A549 treated with AZD2906 at 1 μM for 4 hours (cell line): ENCODE measurements at places on chromosomes 12 and 14. TPM values are rescaled to one million over a fixed set of nuclear protein-coding genes. Genes with fewer than 3 reads are reported as not detected.

The PPFIBP1 gene
- 15.8 to 25.2 TPM (median 20.6 TPM) in 5 replicates for total RNA-seq

The KCNH5 gene
- 0.07 TPM in 1 of 5 replicates, not detected in the others for total RNA-seq

The EPYC gene
- not detected in 5 replicates for total RNA-seq

The DBX2 gene
- total RNA-seq, result not detected in 5 replicates

The FERMT2 gene
- 37.4 to 52.2 TPM (median 45.1 TPM) in 5 replicates for total RNA-seq

The MGP gene
- total RNA-seq, result 0.06 to 0.09 TPM (median 0.08 TPM) in 3 of 5 replicates, not detected in the others

The SERPINA6 gene
- 1.4 to 2.0 TPM (median 1.6 TPM) in 5 replicates for total RNA-seq

The RPL10L gene
- total RNA-seq, result not detected in 5 replicates

The SIX6 gene
- total RNA-seq, result not detected in 5 replicates

The SLCO1B3 gene
- total RNA-seq, result 10.4 to 12.9 TPM (median 12.0 TPM) in 5 replicates

The COCH gene
- 21.2 to 28.4 TPM (median 24.2 TPM) in 5 replicates for total RNA-seq

The PTGES3 gene
- total RNA-seq, result 340 to 396 TPM (median 363 TPM) in 5 replicates

The MYH7 gene
- 0.01 to 0.02 TPM (median 0.02 TPM) in 4 of 5 replicates, not detected in the other for total RNA-seq

The REP15 gene
- 0.14 to 0.52 TPM (median 0.30 TPM) in 5 replicates for total RNA-seq

The HCFC2 gene
- total RNA-seq, result 4.6 to 5.5 TPM (median 4.9 TPM) in 5 replicates

The CPNE6 gene
- 0.05 to 0.12 TPM (median 0.06 TPM) in 4 of 5 replicates, not detected in the other for total RNA-seq

The PLEKHD1 gene
- 0.01 to 0.05 TPM (median 0.02 TPM) in 5 replicates for total RNA-seq

The RPS26 gene
- 589 to 809 TPM (median 704 TPM) in 5 replicates for total RNA-seq

The AMHR2 gene
- total RNA-seq, result 0.48 to 1.1 TPM (median 1.00 TPM) in 5 replicates

The ACVRL1 gene
- total RNA-seq, result 0.08 to 0.35 TPM (median 0.15 TPM) in 5 replicates

The KLRC1 gene
- total RNA-seq, result not detected in 5 replicates

The ASB8 gene
- 12.4 to 22.8 TPM (median 13.2 TPM) in 5 replicates for total RNA-seq

The ASPG gene
- total RNA-seq, result 0.03 to 0.15 TPM (median 0.08 TPM) in 4 of 5 replicates, not detected in the other

The TCL1B gene
- total RNA-seq, result not detected in 5 replicates

The AKAP3 gene
- total RNA-seq, result 0.06 to 0.19 TPM (median 0.11 TPM) in 5 replicates

The LRRC10 gene
- total RNA-seq, result not detected in 5 replicates

The DIO3 gene
- total RNA-seq, result 0.03 to 0.07 TPM (median 0.06 TPM) in 4 of 5 replicates, not detected in the other

The POTEG gene
- not detected in 5 replicates for total RNA-seq

The OTOGL gene
- total RNA-seq, result 0.02 TPM in 1 of 5 replicates, not detected in the others

The KRT6A gene
- total RNA-seq, result 10.0 to 14.8 TPM (median 12.1 TPM) in 5 replicates

The CCDC38 gene
- total RNA-seq, result 0.06 to 0.13 TPM (median 0.10 TPM) in 5 replicates

The RFX4 gene
- total RNA-seq, result 0.06 to 0.18 TPM (median 0.08 TPM) in 3 of 5 replicates, not detected in the others

The TMTC1 gene
- total RNA-seq, result 0.01 to 0.16 TPM (median 0.02 TPM) in 5 replicates

The DIO2 gene
- 1.5 to 2.5 TPM (median 1.7 TPM) in 5 replicates for total RNA-seq

The PLD4 gene
- total RNA-seq, result 0.05 to 0.15 TPM (median 0.09 TPM) in 5 replicates

The TPH2 gene
- total RNA-seq, result not detected in 5 replicates

The CIROP gene
- total RNA-seq, result not detected in 5 replicates

The GDF3 gene
- total RNA-seq, result not detected in 5 replicates

The RABGGTA gene
- total RNA-seq, result 15.8 to 17.3 TPM (median 16.6 TPM) in 5 replicates

The SLC39A2 gene
- 0.05 TPM in 1 of 5 replicates, not detected in the others for total RNA-seq

The FAR2 gene
- 0.14 to 0.37 TPM (median 0.22 TPM) in 3 of 5 replicates, not detected in the others for total RNA-seq

The KCNC2 gene
- total RNA-seq, result not detected in 5 replicates

The NRIP2 gene
- not detected in 5 replicates for total RNA-seq

The TAS2R46 gene
- total RNA-seq, result not detected in 5 replicates

The RNU4-1 gene
- total RNA-seq, result 97.7 TPM in 1 of 5 replicates, not detected in the others

The TEX52 gene
- not detected in 5 replicates for total RNA-seq

The IL31 gene
- not detected in 5 replicates for total RNA-seq

The TMPRSS12 gene
- not detected in 5 replicates for total RNA-seq

The SCNN1A gene
- total RNA-seq, result 23.1 to 30.7 TPM (median 28.9 TPM) in 5 replicates

The AMN gene
- total RNA-seq, result 0.14 to 0.48 TPM (median 0.28 TPM) in 5 replicates

The NEUROD4 gene
- total RNA-seq, result not detected in 5 replicates

The SLCO1B1 gene
- total RNA-seq, result 0.28 to 0.45 TPM (median 0.35 TPM) in 5 replicates

The OR6C75 gene
- total RNA-seq, result not detected in 5 replicates

The TSHR gene
- not detected in 5 replicates for total RNA-seq

The KRT71 gene
- 0.02 to 0.09 TPM (median 0.05 TPM) in 3 of 5 replicates, not detected in the others for total RNA-seq

The SLC25A47 gene
- not detected in 5 replicates for total RNA-seq
